Hematopoietic multipotent progenitor cell treated with erythropoietin and hydrocortisone succinate and interleukin-3 and kit ligand, for 4 days (in vitro differentiated cells): ENCODE measurements at places on chromosomes 5 and 9.

GRCh38 chr9:108864446-108864845 is 2.4 kb downstream of the ACTL7A start:
- DNase-seq: no peak

GRCh38 chr9:14362175-14362574 is 48.2 kb upstream of the NFIB start:
- no peak for DNase-seq

- DNase-seq: peak; percentile 25
Observed at GRCh38 chr9:122228568-122229484, at the start of gene LHX6. Gene LHX6, minus strand, starts transcription at chr9:122228957. Its CDS starts 217 bp downstream, at chr9:122228740.

DNA sequence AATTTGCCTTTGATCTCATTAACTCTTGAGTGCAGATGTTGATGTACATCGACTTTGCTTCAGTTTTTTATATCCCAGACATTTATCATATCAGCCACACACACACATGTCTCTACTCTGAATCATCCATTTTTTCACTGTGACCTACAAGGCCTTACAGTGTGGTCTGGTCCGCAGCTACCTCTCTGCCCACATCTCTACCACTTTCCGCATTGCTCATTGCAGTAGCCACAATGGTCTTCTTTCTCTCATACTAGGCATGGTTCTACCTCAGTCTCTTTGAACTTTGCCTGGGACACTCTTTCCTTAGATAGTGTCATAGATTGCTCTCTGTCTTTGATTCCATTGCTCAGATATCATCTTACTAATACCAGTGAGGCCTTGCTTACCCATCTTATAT is 87.9 kb upstream of the FSD1L start:
- DNase-seq: peak; percentile 65

- no peak for DNase-seq
Observed at GRCh38 chr5:5483880-5484598, 61.6 kb downstream of the ICE1 start.

DNA sequence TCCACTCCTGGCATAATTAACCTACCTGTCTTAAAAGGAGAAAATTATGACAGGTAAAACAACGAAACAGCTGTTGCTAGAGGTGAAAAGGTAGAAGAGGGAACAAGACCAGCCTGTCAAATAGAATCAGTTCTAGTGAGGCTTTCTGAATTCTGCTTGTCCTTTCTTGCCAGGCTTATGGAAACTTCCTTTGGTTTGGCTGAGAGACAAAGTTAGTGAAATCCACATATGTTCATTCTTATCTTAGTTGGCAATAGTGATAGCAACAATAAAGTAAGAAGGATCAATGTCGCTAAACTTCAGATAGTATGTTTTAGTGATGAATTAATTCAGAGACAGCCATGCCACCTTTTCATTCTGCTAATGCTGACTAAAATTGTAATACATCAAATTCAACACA is 34.4 kb downstream of the HAPLN1 start:
- DNase-seq: no peak

DNA sequence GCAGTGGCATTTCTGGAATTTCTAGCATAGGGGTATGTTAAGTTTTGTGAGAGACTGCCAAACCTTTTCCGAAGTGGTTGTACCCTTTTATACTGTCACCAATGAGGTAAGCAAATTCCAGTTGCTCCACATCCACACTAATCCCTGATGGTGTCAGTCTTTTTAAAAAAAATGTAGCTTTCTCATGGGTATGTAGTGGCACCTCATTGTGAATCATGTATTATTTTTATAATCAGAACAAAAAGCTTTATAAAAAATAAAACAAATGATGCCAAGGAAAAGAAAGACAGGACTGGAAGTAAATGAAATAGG is 93.4 kb upstream of the CLINT1 start:
- no peak for DNase-seq

DNA sequence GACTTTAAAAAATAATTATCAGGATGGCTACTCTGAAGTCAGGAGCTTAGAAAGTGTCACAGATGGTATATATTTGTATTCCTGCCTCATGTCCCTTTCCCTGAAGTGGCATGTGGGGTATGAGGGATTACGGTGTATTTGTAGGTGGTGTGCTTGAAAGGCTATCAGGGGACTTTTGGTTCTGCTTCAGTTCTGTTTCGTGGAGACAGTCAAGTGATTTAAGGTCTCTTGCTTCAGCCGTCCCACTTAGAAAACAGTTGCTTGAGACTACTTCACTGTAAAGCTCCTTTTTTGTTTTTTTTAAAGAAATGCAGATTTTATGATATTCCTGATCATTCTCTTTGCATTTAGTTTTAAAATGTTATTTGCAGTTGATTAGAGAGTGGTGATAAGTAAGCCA is 18.3 kb downstream of the PARP8 start:
- no peak for DNase-seq

GRCh38 chr5:36641431-36641830 is 35.0 kb downstream of the SLC1A3 start:
- DNase-seq: no peak

DNA sequence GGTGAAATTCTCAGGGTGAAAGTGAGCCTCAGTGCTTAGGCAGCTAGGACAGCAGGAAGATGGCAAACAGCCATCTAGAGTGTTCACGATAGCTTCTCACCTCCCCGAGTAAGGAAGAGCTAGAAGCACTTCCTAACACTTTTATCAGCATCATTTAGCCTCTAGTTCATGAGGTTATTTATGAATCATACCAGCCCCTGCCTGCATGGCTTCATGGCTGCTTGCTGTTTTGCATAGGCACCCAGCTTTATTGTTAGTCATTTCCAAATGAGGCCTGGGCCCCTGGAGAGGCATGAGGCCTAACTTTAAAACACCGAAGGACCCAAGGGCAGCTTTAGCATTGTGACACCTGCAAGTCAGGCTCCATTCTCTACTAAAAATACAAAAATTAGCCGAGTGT is 134.9 kb upstream of the PANK3 start:
- no peak for DNase-seq

- peak; percentile 30 for DNase-seq
Observed at GRCh38 chr5:10111571-10111970, 138.1 kb downstream of the ATPSCKMT start.

DNA sequence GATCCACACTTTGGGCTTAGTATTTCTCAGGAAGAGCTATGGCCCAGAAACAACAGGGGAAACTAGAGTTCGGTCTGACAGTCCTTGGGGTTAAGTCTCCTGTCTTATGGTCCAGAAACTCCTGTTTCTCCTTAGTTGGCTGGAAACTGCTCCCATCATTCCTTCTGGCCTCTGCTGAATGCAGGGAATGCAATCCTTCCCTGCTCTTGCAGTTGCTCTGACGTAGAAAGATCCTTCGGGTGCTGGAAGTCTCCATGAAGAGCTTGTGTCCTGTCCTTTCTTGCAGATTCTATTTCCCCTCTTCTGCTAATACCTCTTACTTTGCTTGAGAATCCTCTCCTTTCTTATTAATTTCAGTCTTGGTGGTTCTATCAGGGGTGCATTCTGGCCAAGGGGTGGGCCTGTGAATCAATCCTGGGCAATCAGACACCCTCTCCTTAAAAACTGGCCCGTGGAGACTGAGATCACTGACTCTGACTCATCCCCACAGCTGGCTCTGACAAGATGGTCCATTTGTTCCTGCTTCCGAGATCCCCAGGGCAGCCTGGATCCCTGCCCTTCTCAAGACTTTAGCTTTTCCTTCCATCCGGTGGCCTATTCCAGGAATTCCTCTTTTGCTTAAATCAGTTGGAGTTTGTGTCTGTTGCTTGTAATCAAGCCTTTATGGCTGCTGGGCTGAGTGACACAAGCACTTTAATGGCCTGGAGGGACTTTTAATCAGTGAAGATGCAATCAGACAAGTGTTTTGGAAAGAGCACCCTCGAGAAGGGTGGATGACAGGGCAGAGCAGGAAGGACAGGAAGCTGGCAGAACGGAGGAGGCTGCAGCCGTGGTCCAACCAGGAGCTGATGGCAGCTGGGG is 23.7 kb downstream of the PTGS1 start:
- no peak for DNase-seq

DNA sequence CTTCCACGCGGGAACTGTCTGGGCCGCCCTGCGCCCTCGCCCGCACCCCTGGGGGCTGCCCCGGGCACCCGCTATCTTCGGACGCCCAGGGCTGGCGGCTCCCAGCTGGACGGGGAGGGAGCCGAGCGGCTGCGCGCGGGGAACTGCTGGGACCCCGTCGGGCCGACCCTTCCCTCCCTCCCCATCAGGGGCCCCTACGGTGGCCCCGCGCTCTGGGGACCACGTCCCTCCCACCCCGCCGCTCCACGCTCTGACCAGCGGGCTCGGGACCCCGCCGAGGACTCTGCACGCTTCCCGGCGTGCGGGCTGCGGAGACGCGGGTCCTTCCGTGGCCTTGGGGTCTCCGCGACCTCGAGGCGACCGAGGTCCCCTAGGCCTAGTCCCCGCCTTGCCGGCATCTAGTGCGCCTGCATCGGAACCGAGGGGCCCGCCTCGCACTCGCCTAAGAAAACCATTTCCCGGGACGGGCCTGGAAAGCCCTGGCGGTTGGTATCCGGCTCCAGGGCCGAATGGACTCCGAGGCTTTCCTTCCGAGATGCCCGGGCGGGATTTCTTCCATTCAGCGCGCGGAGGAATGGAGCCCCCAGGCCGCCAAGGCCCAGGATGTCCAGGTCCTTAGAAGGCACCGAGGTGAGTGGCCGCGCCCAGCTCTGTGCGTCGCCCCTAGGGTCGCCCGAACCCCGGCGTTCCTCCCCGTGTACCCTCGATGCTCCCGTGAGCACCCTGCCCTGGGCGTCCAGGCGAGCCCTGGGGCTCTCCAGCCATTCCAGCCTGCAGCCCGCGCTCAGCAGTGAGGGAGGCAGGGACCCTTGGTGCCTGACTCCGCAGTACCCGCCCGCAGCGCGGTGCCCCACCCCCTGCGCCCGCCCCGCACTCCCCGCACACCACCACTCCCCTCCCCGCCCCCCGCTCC is 705 bp upstream of the SLC6A3 start:
- DNase-seq: no peak

DNA sequence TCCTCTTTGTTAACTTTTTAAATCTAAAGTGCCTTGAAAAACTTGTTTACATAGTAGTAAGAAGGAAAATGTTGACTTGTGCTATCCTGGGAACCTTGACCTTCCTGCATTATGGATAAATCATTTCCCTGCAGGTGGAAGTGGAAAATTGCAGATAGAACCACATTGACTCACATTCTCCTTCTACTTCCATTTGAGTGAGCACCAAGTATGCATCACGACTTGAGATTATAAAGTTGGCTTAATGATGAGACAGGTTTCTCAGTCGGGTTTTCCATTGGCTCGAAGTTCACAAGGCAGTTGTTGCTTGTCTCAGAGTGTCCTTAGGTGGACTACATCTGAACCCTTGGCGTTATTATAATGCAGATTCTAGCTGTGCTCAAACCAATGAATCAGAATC is 39.9 kb downstream of the DOCK8 start:
- no peak for DNase-seq

DNA sequence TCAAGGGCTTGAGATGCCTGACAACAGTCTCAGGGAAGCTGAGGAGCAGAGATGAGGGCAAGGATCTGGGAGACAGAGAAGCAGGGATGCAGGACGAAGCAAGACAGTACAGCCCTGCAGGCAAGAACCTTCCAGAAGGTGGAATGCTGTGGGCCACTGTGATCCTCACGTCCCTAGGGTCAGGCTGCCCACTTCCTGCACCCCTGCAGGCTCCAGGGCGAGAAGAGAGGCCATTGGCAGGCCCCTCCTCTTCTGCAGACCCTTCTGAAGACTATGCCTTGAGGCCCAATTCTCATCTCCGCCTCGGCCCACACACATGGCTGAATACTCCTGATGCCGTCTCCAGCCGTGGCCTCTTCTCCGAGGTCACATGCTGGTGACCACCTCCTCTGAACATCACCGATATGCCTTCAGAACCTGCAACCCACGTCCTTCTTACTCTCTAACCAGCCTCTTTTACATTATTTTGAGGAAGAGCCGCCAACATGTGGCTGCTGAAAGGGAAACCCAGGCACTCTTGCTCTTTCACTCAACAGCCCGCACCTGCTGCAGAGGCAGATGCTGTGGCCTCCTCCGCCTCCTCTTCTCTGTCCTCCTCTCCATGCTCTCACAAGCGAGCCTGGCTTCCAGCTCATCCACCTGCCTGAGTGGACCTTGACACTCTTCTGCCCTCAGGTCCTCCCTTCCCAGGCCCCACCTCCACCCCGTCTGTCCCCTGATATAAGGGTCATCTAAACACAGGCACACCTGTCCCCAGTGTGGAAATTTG is 181.5 kb downstream of the IRX2 start:
- DNase-seq: no peak

GRCh38 chr5:154302161-154302560 is 111.6 kb downstream of the GALNT10 start:
- no peak for DNase-seq

DNA sequence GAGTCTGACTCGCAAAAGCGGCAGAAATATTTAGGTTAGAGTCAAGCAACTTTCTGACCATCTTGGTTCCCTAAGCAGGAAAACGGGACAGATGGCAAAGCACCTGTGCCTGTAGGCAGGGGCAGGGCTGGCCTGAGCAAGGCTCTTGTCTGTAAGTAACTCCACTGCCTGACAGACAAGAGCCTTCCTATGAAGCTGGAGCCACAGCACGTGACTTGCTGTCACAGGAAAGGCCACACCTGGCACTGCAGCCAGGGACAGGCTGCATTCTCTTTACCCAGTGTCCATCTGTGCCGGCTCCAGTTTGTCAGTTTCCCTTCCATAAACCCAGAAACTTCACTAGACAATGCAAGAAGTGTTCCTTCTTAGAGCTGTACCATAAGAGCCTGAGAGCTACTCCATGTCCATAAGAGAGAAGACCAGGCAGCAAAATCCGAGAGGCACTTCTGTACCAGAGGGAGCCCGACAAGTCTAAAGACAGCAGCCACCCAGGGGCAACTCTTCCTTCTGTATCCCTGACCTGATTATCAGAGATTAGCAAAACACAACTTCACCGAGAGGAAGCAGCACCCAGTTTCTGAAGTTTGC is 78.1 kb downstream of the GPR21 start:
- DNase-seq: no peak

GRCh38 chr5:1201327-1202025 is at the start of gene SLC6A19:
Gene SLC6A19, plus strand, starts transcription at chr5:1201595. Its CDS starts 56 bp downstream, at chr5:1201651.
- DNase-seq: peak; percentile 20

GRCh38 chr5:54876-55569 is 36.9 kb upstream of the PLEKHG4B start:
- no peak for DNase-seq

DNA sequence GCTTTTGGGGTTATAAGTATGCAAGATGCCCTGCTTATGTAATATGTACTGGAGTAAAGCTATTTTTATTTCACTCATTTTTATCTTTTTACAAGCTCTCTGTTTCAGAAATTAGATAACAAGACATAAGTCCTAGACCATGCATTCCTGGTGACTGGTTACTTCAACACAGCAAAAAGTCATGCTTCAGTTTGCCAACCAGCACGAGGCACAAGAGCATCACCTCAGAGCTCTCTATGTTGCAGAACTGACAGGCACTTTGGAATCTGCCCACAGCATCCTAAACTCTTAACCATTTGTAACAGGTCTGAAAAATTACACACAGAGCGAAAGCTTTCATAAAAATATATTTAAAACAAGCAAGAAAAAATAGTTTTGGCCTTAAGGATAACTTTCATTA is 112.8 kb downstream of the MARCHF11 start:
- no peak for DNase-seq
